Muscle of leg (tissue), 16 donors: ENCODE measurements at places on chromosomes 3 and 15.
A peak's percentile ranks its signal among the peaks of the same experiment; 100 is the strongest.

DNA sequence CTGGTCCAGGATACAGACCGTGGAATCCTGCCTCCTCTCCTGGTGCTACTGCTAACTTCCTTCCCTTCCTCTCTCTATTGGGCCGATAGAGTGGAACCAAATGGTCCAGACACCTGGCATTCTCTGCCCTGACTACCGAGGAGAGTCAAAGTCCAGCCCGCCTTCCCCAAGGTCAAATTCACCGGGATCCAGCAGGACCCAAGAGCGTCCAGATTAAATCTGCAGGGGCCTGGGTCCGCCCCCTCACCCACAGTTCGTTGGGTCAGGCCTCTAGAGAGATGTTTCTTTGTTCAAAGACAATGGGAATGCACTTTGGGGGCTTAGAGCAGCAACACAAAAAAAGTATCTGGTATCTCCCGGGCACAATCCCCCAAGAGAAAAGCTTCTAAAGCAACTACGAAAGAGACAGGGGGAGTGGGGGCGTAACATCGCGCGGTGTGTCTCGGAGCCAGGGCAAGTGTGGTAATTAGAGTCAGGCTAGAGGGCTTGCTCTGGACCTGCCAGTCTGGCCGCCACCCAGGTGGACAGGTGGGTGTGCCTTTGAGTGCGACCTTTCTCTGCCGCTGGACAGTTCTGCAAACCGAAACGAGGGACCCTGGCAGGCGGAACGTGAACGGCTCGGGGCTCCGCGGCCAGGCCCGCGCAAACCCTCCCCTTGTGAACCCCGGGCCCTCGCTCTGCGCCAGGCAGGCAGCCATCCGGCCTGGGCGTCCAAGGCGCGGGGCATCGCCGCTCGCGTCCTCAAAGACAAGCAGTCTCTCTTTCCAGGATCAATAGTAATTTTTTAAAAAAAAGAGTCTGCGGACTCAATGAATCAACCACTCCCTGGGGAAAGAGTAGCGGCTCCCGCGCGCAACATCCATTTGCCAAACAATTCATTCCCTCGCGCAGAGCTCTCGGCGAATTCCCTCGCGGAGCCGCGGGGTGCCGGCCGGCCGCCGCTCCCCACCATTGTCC, 806 bp downstream of the KLHL25 start:
- peak; percentile 52 for DNase-seq

GRCh38 chr3:5123937-5124336, 1.8 kb downstream of the ARL8B start:
- no peak for DNase-seq

DNA sequence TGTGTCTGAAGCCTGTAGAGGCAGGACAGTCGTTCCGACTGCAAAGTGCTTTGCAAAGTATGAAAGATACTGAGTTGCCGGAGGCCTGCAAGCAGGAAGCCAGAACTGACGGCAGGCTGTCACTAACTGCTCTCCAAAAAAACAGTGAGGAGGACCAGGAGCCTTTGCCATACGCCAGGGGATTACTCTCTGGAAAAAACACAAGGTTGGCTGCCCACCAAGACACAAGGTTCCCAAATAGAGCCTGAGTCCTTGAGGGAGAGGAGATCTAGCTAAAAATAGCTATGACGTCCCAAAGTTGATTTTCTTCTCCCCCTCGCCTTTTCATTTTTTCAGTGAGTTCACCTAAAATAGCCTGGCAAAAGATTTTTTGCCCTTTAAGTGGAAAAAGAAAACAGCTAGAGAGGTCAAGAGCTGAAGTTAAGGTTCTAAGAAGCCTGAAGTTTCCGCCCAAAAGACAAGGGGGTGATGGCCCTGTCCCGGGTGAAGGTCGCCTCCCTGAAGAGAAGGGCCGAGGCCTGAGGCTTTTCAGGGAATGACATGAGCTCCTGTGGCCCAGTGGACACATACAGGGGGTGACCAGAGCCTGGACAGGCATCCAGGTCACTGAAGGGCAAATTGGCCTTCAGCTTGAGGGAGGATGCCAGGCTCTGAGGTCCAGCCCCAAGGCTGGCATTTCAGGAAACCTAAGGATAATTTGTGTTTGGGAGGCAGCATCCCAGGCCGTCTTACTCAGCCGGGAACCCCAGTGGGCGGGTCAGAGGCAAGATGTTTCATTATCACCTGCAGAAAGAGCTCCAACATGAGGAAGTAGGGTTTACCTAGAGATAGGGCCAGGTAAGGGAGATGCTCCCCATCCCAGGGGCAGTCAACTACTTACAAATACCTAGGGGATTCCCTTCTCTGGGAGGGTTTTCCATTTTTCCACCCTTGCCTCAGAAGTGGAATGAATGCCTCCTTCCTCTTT, 44.9 kb upstream of the DGKG start:
- DNase-seq = peak; percentile 62

- no peak for DNase-seq
These were observed 26.0 kb upstream of the UBE3A start for GRCh38 chr15:25464784-25465183.

DNA sequence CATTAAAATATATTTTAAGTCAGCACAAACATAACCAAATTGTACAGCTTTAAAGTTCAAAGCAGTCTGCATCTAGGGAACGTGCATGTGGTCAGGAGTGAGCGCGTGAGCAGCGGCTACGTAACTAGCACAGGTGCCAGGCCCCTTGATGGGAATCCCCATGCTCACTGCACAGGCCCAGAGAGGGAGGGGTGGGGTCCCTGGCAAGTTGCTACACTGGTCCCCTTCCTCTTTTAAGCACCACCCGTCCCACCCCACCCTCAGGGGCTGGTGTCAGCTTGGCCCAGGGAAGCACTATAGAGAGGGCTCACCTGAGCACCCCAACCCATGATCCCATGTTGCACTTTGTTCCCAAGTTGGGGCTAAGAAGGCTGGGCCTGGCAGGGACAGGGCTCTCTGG, 835 bp upstream of the GMPPB start:
- DNase-seq = peak; percentile 52

DNA sequence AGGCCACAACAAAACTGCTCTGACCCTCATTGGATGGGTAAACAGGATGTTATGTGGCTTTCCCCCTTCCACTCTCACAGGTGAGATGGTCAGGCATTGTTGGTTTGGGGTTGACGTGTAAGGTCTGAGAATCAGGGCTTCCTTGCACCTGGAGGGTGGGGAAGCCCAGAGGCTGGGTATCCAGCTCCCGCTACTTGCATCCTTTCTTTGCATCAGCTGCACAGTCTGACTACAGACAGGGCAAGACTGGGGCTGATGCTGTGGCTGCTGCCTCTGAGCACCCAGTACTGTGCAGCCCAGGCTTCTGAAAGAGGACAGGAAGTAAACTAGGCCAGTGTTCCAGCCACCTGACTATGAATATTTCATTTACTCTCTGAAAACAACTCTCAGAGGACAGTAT, 58.0 kb upstream of the ATP2B2 start:
- no peak for DNase-seq
